ENCODE measurements at places on chromosomes 2 and 18. TPM values are rescaled to one million over a fixed set of nuclear protein-coding genes. Genes with fewer than 3 reads are reported as not detected.
A peak's percentile ranks its signal among the peaks of the same experiment; 100 is the strongest.

Gene CCDC74B
- polyA plus RNA-seq: 14.4 TPM

Gene PROM2
- polyA plus RNA-seq: 39.1 TPM

Gene EIF2AK3
- polyA plus RNA-seq: 28.0 TPM

Gene FN1
- polyA plus RNA-seq: 550 TPM

Gene SAG
- 0.13 TPM for polyA plus RNA-seq

Gene SCN3A
- 0.60 TPM for polyA plus RNA-seq

Gene ARHGAP25
- polyA plus RNA-seq: 6.8 TPM

GRCh38 chr2:230956827-230957755 lies 32.0 kb upstream of the GPR55 start:
- no peak for DNase-seq

- DNase-seq: no peak
Observed at GRCh38 chr2:38371235-38371634, 5.8 kb downstream of the ATL2 start.

GRCh38 chr18:9835825-9836224 lies 49.9 kb upstream of the TXNDC2 start:
- DNase-seq: no peak

GRCh38 chr2:222448748-222449181 lies 24.4 kb downstream of the SGPP2 start:
- peak; percentile 87 for DNase-seq

DNA sequence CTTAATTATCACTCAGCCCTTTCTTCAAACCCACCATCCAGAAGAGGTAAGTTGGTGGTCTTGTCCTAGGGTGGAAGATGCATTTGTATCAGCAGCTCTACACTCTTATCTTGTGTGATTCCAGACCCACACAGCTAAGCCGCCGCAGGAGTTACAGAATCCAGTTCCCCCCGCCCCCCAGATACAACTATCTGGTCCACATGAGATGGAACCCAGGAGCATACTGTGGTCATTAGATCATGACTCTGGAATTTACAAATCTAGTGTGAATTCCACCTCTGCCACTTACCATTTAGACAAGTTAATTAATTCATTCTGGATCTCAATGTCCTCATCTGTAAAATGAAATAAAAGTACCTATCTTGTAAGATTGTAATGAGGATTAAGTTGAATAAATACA lies 486.4 kb downstream of the BCL11A start:
- DNase-seq: no peak

DNA sequence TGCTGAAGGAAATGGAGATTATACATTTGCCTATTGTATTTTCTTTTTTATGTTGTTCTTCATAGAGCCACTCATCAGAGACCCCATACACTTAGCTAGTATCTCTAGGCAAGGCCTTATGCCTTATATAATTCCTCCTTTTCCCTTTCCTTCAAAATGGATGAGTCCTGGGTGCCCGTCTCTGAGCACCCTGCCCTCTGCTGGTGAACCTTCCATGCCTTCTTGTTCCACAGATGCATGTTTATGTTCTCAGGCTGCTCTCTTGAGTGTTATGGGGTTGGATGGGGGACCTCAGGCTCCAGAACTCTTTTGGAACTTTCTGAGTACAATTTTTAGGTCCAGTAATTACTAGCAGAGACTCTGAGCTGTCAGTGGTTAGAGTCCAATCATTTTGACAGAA lies 368.6 kb upstream of the SPRED2 start:
- DNase-seq: no peak

GRCh38 chr2:16785149-16785548 lies 119.5 kb upstream of the CYRIA start:
- no peak for DNase-seq

DNA sequence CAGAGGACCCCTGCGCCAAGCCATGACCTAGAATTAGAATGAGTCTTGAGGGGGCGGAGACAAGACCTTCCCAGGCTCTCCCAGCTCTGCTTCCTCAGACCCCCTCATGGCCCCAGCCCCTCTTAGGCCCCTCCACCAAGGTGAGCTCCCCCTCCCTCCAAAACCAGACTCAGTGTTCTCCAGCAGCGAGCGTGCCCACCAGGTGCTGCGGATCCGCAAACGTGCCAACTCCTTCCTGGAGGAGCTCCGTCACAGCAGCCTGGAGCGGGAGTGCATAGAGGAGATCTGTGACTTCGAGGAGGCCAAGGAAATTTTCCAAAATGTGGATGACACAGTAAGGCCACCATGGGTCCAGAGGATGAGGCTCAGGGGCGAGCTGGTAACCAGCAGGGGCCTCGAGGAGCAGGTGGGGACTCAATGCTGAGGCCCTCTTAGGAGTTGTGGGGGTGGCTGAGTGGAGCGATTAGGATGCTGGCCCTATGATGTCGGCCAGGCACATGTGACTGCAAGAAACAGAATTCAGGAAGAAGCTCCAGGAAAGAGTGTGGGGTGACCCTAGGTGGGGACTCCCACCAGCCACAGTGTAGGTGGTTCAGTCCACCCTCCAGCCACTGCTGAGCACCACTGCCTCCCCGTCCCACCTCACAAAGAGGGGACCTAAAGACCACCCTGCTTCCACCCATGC lies 3.0 kb downstream of the PROC start:
- DNase-seq: no peak

DNA sequence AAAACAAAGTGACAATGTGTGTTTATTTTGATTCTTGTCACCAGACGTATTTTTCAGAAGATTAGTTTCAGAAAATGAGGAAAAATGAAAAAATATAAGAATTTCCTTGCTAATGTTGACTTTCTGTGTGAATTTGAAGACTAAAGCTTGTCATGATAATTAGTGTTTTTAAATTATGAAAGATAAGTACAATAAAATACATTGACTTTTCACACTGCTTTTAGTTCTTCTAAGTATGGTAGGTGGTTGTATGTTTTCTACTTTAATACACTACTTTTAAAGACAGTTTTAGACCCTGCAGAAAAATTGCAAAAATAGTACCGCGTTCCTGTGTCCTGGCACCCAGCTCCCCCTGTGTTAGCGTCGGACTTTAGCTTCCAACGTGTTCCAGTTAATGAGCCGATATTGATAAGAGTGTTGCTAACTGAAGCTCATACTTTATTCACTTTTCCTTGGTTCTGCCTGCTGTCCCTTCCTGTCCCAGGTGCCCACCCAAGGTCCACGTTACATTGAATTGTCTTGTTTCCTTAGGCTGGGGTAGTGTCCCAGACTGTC lies 695 bp downstream of the RBFA start:
- DNase-seq: no peak

- no peak for DNase-seq
Observed at GRCh38 chr2:141048951-141049350, 1081.9 kb downstream of the LRP1B start.

DNA sequence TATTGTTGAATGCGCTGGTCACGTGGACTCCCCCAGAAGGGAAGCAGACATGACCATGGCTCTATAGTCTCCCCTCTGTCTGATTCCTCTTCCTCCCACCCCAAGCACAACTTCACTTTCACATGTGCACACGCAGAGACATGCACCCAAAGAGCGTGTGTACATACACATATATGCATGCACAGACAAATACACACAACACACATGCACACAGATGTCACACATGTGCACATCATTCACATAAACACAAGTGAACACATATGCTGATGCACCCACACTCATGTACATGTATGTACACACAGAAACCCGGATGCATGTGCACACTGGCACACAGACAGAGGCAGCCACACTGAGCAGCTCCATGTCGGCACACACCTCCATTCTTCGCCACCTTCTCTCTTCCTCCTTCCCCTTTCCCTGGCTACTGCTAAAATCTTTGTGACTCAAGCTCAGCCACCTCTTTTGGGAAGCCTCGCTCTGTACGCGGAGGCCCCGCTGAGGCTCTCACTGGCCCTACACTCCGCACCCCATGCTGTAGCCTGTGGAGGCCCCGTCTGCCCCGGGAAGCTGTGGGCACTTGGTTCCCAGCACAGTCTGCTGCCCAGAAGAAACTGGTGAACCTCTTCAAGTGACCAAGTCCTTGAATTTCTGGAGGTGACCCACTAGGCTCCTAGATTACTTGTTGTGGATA lies 101.6 kb upstream of the TEX51 start:
- DNase-seq: no peak

GRCh38 chr18:6719098-6719846 lies 10.2 kb upstream of the ARHGAP28 start:
- no peak for DNase-seq

DNA sequence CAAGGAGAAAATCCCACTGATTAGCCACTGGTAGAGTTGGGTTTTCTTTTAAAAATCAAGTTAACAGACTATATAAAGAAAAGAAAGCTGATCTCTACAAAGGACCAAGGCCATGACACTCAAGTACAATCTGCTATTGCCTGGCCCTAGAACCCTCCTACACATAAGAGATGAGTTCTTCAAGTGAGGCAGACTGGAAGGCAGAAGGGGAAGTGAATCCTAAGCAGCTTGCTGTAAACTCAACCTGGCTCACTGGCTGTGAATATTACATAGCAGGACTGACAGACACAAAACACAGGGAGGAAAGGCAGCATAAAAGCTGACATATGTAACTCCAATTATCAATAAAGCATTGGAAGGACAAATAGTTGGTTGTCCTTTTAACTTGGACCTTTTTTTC lies 65.4 kb downstream of the TRIP12 start:
- DNase-seq: no peak

Measured in left kidney (tissue), 8 donors.